Stimulated activated naive CD4-positive, alpha-beta T cell treated with Interleukin-2 at 50 U/mL for 16 hours (primary cell): ENCODE measurements at places on chromosomes 3 and 15.

GRCh38 chr15:60635507-60636352 is 156.8 kb upstream of the ICE2 start:
- no peak for DNase-seq

GRCh38 chr3:179473565-179473964 is 22.3 kb upstream of the GNB4 start:
- no peak for DNase-seq

DNA sequence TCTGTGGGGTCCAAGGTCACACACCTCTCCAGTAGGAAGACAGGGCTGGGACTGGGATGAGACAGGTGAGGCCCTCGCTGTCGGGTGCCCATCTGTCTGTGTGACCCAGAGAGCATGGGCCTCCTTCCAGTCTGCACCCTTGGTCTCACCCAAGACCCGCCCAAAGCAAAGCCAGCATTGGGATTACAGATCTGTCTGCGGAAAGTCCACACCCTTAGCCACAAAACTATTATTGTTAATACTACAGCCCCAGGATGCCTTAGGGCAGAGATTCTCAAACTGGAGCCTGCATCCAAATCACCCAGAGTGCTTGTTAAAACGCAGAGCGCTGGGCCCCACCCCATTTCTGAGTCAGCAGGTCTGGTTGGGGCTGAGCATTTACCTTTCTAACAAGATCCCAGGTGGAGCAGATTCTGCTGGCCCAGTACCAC is 58.5 kb upstream of the ZNF148 start:
- no peak for DNase-seq

- DNase-seq = no peak
Measured at GRCh38 chr3:188962253-188963247, 209.2 kb upstream of the TPRG1 start.

GRCh38 chr3:86987421-86987715 is 3.6 kb downstream of the VGLL3 start:
- no peak for DNase-seq

- no peak for DNase-seq
Measured at GRCh38 chr15:64824929-64825430, 467 bp downstream of the PIF1 start.

DNA sequence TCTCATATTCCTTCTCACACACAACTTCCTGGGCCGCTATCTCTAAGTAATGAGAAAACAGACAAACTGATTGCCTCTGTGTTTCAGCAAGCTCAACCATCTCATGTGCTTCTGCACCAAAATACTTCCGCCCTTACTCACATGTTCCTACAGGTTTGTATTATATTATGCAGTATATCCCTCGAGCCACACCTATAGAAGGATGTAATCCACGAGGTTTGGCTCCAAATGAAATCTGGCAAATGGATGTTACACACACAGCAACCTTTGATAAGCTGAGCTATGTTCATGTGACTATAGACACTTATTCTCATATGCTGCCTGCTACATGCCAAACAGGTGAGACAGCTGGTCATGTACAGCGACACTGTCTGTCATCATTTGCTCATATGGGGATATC is 22.6 kb downstream of the CCRL2 start:
- no peak for DNase-seq

DNA sequence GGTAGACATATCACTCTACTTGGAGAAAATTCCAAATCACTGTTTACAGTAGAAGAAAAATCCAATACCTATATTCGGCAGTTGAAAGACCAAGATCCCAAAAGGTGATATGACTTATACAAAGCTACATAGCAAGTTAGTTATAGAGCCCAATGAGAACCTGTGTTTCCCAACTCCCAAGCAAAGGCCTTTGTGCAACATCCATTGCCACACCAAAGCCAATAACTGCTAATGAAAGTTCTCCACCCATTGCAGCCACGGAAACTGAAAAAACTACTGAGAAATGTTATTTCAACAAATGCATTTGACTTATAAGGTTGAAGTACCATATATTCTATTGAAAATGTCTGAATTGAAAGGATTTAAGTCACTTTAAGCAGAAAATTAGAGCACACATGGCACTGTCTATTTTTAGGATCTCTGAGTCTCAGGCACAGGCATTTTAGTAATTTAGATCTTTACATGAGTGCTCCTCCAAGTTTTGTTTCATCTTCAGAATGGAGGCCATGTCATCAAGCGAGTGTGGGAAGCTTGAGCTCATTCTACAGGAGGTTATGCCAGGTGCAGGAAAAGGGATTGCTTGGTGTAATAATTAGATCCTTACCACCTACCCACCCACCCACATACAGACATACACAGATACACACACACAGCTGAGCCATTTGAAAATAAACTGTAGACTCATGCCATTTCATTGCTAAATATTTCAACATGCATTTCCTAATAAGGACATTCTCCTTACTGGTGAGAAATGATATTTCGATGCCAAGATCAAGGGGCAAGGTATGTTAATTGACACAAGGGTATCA is 19.7 kb upstream of the ANO10 start:
- no peak for DNase-seq

- no peak for DNase-seq
Measured at GRCh38 chr15:53586799-53587198, 172.7 kb downstream of the WDR72 start.

- DNase-seq = no peak
Measured at GRCh38 chr15:98455904-98456303, 192.4 kb upstream of the IGF1R start.

- no peak for DNase-seq
Measured at GRCh38 chr3:102078854-102079808, 229.8 kb downstream of the NFKBIZ start.

GRCh38 chr3:60028233-60028632 is 978.4 kb upstream of the CFAP20DC start:
- no peak for DNase-seq

DNA sequence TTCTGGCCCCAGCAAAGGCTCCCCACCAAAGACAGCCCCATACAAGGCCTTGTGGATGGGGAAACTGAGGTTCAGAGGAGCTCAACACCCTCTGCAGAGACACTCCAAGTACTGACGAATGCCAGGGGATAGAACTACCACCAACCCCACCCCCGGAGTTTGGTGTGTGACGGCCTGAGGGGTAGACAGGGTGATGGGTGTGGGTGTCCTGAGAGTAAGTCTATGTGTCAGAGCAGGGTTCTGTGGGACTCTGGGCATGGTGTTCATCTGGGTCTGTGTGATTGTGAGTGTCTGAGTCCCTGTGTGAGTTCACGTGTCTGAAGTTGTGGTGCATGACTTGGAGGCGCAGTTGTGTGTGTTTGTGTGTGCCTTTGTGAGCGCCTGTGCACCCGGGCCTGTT is 7.4 kb downstream of the PTH1R start:
- DNase-seq = peak; percentile 26

GRCh38 chr3:118955914-118956556 is 78.6 kb downstream of the IGSF11 start:
- no peak for DNase-seq

- DNase-seq = no peak
Measured at GRCh38 chr3:30123224-30123623, 483.2 kb upstream of the TGFBR2 start.

DNA sequence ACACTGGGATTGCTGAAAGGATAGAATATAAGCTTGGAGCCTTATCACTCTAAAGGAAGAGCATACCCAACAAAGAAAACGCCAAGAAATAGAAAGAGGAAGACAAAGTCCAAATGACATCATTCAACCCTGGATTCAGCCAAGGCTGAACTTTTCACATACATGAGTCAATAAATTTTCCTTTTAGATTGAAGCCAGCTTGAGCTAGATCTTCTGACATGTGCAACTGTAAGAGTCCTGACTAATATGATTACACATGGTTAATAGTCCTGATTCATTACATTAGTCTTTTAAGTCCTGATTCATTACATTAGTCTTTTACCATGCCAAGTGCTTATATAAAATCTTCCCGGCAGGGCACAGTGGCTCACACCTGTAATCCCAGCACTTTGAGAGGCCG is 13.6 kb upstream of the DENND6A start:
- no peak for DNase-seq

DNA sequence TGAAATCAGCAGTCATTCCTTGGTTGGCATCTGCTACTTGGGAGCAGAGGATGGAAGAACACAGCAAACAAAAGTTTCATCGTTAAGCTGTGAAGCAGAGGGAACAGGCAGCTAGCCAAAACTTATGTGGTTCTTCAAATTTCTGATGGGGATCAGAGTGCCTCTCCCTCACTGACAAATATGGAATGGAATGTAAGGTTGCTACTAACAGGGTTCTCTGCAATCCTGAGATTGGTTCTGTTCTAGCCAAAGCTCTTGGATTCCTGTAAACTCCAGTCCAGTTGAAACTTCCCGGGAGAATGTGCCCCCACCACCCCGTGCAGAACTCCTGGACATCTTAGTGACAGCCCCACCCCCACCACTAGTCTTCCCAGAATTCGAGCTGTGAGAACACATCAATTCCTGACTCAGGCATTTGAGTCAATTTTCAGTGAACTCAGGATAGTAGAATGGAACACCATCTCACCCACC is 55.9 kb upstream of the PHLDB2 start:
- DNase-seq = no peak

GRCh38 chr15:61890106-61890505 is 170.1 kb downstream of the VPS13C start:
- DNase-seq = no peak

GRCh38 chr3:130841357-130841756 is 52.5 kb upstream of the ATP2C1 start:
- DNase-seq = no peak

- no peak for DNase-seq
Measured at GRCh38 chr3:77699125-77699691, 659.3 kb downstream of the ROBO2 start.

DNA sequence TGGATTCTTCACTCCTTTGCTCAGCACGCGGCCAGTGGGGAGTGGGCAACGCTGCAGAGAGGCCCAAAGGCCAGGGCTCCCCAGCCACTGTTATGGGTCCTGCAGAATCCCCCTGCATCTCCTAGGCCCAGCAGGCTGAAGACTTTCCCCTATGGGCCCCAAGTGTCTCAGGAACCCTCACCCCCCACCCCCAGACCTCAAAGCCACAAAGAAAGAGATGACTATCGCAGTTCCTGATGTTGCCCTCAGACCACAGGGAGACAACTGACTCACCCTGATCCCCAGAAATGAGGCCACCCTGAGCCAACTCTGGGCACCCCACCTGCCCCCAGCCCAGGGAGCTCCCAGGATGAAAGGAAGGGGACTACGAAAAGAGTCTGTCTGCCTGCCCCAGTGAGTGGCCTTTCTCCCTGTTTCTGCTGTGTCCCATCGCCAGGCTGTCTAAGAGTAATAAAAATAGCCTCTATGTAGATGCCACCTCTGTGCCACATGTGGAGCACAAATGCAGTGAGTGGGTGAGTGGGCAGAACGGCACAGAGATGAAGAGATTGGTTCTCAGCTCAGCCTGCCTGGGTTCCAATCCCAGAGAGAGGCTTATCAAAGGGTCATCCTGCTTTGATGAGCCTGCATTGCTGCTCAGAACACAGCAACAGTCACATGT is 283.0 kb downstream of the UACA start:
- DNase-seq = peak; percentile 67

- DNase-seq = no peak
Measured at GRCh38 chr15:96358001-96358801, 27.7 kb downstream of the NR2F2 start.

- no peak for DNase-seq
Measured at GRCh38 chr3:112633757-112634156, 7.2 kb downstream of the CCDC80 start.

DNA sequence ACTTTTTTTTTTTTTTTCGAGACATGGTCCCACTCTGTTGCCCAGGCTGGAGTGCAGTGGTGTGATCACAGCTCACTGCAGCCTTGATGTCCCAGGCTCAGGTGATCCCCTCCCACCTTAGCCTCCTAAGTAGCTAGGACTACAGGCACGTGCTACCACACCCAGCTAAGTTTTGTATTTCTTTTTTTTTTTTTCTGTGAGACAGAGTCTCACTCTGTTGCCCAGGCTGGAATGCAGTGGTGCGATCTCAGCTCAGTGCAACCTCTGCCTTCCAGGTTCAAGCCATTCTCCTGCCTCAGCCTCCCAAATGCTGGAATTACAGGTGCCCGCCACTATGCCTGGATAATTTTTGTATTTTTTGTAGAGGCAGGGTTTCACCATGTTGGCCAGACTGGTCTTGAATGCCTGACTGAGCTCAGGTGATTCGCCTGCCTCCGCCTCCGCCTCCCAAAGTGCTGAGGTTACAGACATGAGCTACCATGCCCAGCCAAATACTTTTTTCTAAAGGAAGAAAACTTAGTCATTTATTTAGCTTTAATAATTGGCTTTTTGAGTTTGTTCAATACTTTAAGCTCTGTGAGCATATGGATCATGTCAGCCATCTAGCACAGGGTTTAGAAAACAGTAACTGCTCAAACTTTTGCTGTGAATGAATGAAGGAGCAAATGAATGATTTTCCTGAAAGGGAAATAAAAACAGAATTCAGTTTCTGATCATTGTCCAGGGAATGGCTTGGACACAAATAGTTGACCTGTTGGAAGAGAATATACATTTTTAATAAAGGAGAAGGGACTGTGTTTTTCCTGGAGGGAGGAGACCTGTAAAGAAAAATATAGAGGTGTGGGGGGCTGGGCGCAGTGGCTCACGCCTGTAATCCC is 26.0 kb downstream of the UBE2E1 start:
- no peak for DNase-seq

GRCh38 chr3:161096771-161097367 is 8.3 kb downstream of the B3GALNT1 start:
- no peak for DNase-seq

DNA sequence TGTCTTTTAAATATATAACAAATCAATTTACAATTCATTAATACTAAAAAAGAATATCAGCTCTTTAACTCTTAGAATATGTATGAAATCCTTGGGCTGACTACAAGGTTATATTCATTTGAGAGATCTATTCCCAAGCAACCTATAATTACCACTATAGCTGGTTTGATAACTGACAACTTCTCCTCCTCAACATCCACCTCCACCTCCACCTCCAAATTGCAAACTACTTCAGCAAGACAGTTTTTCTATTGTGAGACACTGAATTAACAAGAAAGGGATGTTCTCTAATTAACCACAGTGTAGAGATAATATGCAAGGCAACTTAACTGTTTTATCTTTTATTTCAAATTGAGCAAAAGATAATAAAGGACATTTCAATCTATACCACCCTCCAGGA is 284.8 kb upstream of the ARL6 start:
- no peak for DNase-seq
